ENCODE measurements at places on chromosomes 4 and X.

DNA sequence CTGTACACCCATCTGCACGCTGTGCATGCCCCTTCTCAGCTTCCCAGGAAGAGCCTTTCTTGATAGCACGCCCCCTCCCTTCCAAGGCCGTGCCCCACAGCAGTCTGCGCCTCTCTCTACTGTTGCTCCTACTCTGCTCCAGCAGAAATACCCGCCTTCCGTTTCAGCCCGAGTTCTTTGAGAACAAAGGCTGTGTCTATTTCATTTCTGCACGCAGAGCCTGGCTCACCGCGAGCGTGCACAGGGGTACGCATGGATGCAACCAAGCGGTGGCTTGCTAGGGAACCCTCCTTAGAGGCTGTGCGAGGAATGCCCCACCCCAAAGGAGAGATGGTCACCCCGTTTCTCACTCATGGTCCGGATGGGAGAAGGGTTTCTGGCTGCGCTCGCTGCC is 485 bp downstream of the AADAT start:
- DNase-seq = no peak

DNA sequence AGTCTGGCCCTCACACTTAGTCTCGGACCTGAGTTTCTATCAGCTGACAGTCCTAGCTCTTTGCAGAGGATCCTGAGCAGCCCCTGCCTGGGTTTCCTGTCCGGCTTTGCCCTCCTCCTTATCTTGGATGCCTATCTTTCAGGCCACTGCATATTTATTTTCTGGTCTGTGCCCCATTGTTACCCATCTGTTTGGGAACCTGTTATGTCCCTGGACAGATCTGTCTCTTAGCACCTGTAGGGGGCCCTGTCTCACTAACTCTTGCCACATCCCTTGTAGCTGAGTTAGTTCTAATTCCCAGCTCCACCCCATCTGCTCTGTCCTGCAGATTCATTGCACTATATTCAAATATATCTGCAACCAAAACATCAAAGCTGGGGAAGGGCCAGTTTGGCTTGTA is 514.9 kb upstream of the LCORL start:
- no peak for DNase-seq

DNA sequence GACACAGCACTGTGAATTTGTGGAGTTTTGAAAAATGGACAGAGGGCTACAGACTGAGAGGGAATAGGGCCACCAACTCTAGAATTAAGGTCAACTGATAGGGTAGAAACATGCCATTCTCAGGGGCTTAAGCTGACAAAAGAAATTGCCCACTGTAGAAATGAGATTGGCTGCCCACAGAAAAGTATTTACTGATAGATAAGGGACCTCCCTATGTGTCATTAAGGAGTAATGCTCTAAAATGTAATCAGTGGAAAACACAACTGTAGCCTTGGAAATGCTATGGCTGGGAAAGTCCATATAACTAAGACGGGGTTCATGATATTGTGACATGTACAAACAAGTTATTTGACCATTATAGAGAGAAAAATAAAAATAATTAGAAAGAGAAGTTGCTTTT is 4.6 kb downstream of the RTL9 start:
- no peak for DNase-seq

- no peak for DNase-seq
Observed at GRCh38 chr4:57194068-57194611, 84.0 kb upstream of the IGFBP7 start.

DNA sequence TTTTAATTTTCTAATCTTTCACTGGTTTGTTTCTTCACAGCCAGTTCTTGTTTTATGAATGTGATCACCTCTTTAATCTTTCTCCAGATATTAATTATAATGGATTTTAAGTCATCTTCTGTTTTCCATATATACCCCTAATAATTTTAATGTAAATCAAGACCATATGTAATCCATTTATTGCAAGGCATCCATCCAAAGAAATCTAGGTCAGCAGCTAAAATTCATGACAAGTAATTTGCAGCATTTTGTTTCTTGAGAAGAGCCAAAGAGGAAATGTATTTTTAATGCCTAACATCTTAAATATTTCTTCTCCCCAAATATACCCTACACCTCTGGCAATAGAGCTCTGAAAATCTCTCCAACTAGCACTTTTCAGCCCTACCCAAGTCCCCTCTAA is 81.1 kb downstream of the SUPT20HL2 start:
- no peak for DNase-seq

DNA sequence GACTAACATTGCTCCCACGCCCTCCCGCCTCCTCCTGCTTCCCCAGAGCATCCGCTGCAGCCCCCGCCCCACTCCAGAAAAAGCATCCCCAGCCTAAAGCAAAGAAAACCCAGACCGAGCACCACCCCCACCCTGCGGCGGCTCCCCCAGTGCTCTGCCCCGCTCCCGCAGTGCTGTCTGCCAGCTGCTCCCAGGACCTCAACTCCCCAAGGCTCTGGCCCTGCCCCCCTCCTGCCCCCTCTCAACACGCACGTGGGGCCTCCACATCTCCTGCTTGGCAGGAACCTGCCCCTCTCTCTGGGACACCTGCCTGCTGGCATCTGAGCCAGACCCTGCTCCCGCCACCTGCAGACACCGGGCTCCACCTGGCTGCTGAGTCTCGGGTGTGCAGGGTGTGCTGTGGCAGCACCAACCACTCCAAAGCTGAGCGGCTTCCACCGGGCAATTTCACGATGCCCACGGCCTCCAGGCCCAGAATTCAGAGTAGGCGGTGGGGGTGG is 79.4 kb downstream of the FAM53A start:
- DNase-seq = peak; percentile 77

DNA sequence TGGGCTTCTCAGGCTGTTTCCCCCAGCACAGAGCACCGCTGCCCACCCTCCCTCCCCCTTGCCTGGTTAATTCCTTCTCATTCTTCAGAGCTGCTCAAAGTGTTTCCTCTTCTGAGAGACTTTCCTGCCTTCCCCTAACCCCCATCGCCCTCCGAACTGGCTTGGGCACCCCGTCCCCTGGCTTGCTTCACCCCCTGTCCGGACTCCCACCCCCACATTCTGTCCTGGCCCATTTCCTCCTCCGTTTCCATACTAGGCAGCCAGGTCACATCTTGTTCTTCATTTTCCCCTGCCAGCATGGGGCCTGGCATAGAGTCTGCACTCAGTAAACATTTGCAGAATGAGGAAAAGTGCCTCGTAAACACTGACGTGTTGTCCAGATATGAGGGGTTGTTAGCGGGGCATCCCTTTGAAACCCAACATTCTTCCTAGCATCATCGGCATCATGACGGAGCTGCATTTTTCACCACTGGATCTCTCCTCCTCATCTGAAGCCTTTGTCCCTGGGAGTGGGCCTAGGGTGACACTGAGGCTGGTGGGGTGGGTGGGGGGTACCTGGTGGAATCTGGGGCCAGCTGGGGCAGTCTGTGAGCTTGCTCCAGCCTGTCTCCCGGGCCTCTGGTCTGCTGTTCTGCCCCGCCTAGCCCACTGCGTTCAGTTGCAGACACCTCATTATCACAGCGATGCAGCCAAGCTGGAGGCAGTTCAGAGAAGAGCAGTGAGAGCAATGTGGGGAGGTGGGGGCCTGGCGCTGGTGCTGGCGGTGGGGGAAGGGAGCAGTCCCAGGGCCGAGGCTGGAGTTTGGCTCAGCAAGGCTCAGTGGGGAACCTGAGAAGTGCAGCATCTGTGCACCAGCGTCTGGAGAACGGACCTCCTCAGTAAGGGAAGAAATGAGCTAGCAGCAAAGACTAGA is 149.4 kb upstream of the PJA1 start:
- DNase-seq = no peak

- DNase-seq = no peak
Observed at GRCh38 chrX:153564047-153564606, 34.8 kb downstream of the CCNQ start.

GRCh38 chr4:110172972-110173371 is 25.4 kb downstream of the ELOVL6 start:
- no peak for DNase-seq

DNA sequence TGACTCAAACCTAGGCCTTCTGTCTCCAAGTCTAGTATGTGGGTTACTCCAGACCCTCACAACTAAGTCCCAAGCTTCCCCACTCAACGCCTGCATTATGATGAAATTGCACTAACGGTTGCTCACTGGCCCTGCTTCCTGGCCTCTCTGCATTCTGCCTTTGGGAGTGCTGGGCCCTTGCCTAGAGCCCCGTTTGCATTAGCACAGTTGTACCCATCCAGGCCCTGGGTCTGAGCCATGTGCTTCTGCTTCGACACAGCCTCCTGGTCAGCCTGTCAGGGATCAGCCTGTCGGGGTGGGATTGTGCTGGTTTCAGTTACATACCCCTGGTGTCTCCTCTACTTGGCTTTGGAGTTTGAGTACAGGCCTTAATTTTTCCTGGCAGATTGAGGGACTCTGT is 58.4 kb downstream of the DCUN1D4 start:
- DNase-seq = no peak

- no peak for DNase-seq
Observed at GRCh38 chr4:151436093-151436518, 27.1 kb downstream of the FHIP1A start.

- no peak for DNase-seq
Observed at GRCh38 chr4:38150766-38151165, 190.6 kb downstream of the PTTG2 start.

DNA sequence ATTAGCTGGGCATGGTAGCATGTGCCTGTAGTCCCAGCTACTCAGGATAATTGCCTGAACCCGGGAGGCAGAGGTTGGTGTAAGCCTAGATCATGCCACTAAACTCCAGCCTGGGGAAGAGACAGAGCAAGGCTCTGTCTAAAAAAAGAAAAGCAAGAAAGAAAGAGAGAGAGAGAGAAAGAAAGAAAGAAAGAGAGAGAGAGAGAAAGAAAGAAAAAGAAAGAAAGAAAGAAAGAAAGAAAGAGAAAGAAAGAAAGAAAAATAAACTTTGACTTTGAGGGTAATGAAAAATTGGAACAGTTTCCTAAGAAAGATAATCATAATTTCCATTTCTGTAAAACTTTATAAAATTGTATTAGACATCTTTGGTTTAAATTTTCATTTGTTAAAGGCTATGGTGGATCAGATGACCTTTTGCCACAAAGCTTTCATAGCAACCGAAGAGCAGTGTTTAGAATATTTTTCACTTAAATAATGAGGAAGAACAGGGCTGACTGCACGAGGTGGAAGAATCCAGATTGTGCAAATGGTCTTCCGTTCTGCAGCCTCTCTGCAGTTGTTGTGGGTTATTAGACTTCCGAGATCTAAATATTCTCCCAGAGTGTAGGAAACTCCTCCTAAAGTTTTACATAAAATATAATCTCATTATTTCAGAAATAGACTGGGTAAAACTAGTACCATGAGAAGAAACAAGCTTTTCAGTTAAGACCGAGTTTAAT is 55.9 kb downstream of the RBM47 start:
- DNase-seq = no peak

- DNase-seq = no peak
Observed at GRCh38 chr4:60744767-60745166, 455.4 kb upstream of the ADGRL3 start.

DNA sequence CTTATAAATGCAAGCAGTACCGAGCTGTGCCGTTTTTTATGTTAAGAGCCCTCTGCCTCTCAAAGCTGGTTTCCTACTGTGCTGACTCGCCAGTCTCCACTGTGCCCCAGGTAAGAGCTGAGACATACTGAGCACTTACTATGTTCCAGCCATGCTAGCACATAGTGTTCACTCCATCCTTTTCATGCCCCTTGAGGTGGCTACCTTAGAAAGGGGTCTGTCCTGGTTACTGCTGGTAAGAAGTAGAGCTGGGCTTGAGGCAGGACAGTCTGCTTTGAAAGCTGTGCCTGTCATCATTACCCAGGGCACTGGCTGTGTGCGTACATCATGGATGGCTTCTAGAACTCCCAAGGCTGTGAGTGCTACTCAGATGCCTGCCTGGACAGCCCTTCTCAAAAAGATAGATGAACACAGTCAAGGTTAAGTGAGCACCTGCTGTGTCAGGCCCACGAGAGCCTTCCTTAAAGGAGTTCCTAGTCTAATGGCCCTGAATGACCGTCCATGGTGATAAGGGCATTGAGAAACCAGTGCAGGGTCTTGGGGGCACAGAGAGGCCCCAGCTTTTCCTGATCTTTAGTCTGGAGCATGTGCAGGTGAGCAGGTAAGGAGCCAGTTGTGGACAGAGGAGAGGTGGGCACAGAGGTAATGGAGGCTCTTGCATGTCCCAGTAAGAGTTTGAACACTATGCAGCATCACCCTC is 1.6 kb downstream of the STK32B start:
- DNase-seq = no peak

DNA sequence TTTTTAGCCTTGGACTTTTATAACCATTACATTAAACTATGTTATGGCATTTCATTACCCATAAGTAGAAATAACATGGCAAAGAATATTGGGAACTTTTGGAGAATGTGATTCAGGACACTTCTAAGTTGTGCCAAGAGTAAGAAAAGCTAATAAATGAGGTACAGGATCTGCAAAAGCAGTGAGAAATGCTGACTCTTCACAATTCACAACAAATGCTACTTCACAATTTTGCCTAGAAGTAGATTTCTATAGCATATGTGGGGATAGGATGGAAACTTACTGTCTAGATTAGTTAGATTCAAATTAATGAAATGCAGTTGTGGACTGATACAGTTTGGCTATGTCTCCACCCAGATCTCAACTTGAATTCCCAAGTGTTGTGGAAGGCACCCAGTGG is 173.7 kb downstream of the COMMD8 start:
- no peak for DNase-seq

GRCh38 chr4:184681916-184682315 is 32.4 kb downstream of the PRIMPOL start:
- DNase-seq = no peak

DNA sequence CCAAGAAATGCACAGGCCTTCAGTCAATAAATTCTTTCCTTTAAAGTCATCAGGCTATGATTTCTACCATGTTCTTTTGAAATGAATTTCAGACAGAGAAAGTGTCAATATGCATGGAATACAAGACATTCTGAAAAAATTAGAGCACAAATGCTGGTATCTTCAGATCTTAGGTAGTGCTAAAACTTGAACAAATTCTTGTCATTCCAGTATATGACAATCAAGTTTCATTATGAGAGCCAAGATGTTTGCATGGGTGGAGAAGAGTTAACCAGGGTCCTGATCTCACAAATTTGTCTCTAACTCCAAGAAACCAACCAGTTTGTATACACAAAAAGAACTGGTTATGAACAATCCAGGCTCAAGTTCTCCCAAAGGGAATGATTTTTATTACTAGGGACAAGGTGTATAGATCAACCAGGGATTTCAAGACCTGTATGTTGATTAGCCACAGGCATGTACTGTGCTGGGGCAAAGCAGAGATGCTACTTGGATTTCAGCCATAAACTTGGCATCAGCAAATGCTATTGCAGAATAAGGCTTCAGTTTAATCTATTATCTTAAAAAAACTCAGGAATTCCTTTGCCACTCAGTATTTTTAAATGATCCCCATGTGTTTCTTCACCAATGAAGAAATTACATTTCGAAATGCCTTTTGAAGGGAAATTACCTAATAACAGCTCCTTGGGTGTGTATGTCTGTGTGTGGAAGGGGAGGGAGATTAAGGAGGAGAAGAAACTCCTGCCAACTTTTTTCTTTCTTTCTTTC is 69.7 kb downstream of the FANCB start:
- no peak for DNase-seq

GRCh38 chrX:119095936-119096335 is 23.1 kb downstream of the CT47C1 start:
- DNase-seq = no peak

DNA sequence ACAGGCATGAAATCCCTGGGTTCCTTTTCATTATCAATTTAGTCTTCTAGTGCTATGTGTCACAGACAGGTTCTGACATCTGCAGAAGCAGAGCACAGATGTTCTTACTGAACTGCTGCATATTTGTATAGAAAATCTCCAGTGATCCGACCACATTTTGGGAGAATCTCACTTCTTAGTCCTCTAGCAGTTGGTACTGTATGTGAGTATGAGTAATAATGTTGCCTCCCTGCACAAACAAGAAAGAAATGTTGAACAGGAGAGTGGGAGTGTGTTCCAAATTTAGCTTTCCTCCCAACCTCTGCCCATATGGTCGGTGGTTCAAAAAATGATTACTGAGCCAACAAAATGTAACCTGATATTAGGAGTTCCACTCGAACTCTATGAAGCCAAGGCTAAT is 165.3 kb upstream of the GPC4 start:
- no peak for DNase-seq
